ENCODE measurements at places on chromosomes 1 and 21.

GRCh38 chr1:195481293-195481692 lies 1126.9 kb downstream of the KCNT2 start:
- DNase-seq: no peak

DNA sequence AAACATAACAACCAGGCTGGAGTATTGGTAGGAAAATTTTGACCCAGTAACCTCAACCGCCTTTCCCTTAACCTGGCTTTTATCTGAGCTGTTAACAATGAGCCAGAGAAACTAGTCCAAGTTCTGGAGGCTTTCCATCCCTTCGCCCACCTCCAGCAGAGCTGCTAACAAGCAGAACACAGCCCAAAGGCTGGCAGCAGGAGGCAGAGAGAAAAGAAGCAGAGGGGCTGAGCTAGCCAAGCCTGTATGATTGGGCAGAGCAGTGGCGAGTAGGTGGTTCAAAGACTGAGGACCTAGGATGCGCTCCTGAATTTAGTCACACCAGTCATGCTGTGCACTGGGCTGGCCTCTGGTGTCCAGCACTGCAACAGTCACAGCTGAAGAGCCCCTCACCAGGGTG lies 123.0 kb downstream of the TNR start:
- DNase-seq: no peak

DNA sequence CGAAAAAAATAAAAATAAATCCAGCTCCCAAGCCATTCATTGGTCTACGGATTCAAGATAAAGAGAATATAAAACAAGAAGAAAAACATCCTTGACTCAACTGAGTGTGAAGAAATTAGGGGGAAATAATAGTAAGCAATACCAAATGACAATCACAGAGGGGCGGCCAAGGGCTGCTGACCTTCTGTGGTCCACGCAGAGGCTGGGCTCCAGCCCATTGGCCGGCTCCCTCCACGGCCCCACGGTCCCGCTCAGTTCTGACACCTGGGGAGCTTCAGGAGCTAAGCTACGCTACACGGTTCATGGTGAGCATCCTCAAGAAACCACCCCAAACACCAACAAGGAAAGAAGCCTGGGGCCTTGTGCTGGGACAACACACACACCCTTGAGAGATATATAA lies 400 bp upstream of the KRTAP10-12 start:
- no peak for DNase-seq

DNA sequence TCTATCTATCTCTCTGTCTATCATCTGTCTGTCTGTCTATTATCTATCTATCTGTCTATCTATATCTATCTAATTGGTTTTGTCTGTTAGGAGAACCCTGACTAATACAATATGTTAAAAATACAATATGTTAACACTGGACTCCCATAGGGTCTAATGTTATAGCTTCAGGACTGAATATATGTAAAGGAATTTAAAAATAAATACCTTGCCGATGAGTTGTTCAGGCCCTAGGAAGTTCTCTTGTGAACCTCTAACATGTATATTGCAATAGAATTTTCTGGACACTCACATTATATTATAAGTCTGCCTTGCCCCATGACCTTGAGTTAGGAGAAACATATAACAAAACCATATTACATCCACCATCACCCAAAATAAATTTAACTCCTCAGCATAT lies 900.6 kb downstream of the NCAM2 start:
- no peak for DNase-seq

DNA sequence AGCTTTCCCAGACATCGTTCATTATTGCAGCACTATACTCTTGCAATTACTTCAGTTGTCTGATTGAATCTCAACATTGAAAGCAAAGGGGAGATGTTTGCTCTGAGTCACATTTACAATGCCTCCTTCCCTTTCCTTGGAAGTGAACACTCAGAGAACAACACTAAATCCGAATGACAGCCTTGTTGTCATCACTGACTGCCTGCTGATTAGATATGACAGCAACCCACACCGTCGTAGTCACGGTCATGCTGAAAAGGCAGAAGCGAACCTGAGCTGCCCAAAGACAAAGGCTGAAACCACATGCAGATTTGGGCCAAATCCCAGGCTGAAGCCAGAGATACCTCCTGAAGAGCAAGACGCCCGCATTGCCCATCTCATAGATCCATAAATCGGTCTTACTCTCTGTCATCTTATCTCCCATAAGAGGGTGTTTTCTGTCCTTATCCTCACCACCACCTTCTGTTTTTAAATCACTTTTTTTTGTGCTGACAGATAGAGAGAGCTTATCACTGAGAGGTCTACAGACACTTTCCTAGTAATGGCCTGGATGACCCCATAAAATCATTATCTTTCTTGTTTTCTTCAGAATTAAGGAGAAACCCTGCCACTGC lies 47.5 kb downstream of the TMCO4 start:
- DNase-seq: no peak

DNA sequence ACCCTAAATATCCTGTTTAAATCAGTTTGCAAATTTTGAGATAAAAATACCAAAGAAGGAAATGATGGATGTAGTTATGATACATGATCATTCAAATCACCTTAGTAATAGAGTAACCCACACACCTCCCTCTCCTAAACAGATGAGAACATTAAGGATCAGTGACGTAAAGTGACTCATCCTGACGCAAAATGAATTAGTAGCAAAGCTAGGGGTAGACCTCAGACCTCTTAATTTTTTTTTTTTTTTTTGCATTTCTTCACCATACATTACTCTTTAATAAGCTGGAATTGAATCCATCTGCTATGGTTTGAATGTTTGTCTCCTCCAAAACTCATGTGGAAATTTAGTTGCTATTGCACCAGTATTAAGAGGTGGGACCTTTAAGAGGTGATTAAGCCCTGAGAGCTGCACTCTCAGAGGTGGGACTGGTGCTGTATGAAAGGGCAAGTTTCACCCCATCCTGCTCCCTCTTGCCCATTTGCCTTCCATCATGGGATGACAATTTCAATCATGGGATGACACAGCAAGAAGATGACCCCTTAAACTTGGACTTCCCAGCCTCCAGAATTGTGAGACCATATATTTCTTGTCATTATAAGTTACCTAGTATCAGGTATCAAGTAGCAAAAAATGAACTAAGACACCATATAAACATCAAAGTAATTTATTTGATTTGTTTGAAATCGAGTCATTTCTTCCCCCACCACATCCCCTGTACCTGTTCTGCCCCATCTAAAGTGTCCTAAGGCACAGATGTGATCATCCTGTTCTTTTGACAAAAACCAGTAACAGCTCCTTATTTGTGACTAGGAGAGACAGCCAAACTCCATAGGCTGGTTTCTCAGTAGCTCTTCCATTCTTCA lies 114.6 kb upstream of the DUSP10 start:
- DNase-seq: no peak

DNA sequence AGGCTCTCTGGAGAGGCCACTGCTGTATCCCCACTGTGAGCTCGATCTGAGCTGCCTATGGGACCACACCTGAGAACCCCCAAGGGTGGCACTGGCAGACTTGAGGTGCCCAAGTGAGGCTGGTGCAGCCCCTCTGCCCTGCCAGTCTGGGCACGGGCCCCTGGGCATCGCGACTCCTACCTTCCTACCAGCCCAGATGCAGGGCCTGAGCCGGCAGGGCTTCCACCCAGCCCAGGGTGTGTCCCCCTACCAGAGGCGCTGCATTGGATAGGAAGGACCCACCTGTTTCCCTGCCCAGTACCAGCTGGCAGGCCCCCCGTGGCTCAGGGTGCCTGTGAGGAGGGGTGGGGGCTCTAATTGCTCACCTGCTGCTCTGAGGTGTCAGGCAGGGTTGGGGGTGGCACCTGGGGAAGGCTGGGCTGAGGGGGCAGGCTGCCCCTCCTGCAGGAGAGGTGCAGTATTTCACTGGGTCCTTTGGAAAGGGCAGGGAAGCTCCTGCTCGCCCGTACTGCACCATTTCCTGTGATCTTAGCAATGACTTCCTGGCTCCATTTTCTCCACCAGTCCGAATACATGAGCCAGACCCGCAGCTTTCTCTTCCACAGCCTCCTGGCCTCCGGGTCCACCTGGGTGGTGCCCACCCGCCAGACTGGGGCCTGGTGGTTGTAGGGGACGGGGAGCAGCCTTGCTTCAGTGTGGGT lies 11.8 kb downstream of the TP73 start:
- no peak for DNase-seq

DNA sequence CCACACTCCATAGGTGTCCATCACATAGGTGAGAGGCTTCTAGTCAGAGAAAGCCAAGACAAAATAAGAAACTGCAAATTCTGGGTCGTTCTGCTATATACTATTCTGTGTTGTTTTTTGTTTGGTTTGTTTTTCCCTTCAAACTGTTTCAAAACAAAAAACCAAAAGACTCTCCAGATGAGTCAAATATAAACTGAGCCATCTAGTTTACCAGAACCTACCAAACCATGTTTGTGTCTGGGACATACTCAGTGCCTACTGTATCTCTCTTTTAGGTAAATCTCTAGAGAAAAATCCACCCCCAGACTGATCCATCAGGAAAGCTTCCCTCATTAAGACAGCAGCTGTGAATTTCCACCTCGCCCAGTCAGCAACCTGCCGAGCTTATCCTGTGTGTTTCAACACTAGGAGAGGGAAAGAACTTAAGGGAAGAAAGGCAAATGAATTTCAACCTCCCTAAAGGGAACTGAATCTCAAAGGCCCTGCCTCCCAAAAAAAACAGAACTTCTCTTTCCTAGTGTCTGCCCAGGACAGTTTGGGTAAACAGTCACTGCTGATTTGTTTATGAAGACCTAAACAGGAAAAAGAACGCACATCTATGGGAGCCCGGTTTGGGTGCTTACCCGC lies 17.2 kb downstream of the PPT1 start:
- DNase-seq: no peak

DNA sequence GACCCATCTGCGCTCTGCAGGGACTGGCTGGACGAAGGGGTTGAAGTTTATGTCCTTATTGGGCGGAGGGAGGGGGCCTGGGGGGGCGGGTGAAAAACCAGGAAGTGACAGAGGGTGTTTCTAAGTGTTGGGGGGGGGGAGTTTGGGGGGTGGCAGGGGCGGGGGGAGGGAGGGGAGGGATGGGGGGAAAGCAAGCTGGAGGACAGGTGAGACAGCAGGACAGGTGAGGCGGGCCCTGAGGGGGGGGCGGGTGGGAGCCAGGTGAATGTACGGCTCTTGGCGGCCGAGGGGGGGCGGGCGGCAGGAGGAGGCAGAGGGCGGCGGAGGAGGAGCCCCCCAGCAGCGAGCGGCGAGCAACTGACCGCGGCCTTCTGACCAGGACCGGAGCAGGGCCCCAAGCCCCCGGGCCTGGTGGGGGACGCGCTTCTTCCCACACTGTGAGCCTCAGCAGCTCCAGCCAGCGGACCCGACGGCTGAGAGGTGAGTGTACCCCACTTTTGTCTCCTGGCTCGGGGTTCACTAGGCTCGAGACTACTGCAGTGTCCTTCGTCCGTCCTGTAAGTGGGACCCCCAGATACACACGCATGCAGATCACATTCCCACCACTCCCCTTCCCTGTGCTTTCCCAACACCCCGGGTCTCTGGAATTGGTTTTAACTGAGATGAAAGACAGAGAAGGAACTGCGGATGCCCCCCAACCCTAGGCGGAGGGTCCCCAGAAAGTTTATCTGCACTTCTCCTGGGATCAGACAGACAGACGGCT lies at the start of gene ZBTB7B:
ZBTB7B (plus strand) TSS at position 339 of the 763 bp plus-strand sequence. CDS start 11,859 bp downstream, outside the sequence.
- DNase-seq: no peak

- DNase-seq: no peak
Observed at GRCh38 chr1:207840380-207840779, 70.5 kb downstream of the CD34 start.

DNA sequence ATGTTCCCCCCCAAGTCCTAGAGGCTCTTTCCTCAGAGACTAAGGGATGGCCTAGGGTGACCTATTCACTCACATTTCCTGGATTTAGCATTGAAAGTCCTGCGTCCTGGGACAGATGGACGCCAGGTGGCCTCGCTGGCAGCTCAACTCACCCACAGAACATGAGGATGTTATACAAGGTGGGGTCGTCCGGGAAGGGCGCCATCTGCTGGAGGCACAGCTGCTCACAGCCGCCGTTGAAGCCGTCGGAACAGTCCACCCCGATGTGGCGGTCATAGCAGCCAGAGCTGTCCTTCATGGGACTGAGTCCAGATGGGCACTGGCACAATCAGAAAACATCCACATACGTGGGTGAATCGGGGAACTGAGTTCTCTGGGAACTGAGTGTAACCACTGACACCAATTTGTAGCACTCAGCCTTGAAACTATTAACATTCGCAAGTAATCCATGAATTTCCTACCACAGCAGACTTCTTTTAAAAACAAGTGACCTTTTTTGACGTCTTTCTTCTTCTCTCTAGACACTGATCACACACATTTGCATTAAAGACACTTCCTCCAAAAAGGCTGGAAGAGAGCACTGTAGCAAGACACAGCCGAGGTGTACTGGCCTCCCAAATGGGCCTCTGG lies 215.4 kb downstream of the ASTN1 start:
- DNase-seq: no peak

All from stimulated activated CD4-positive, alpha-beta T cell treated with anti-CD3 and anti-CD28 coated beads, TNF-alpha, amount 100 ng/mL, for 4 hours (primary cell).